Left ventricle myocardium superior (tissue), 1 donor: ENCODE measurements at places on chromosomes 3 and 15.
A peak's percentile ranks its signal among the peaks of the same experiment; 100 is the strongest.

DNA sequence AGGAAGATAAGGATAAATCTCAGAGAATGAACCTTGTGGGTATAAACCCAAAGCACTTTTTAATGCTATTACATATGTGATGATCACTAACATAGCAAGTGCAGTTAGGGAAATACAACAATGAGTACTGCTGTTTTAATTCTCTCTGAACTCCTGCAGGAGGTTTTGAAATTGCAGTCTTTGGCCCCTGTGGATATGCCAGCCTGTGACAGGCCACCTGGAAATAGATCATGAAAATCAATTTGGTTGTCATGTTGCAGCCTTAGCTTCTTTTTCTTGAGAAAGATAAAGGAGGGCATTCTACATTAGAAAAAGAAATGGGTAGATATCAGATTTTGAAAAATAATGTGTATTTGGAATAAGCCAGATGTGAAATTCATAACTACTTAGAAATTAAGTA lies 103.6 kb downstream of the RSRC1 start:
- DNase-seq: no peak

DNA sequence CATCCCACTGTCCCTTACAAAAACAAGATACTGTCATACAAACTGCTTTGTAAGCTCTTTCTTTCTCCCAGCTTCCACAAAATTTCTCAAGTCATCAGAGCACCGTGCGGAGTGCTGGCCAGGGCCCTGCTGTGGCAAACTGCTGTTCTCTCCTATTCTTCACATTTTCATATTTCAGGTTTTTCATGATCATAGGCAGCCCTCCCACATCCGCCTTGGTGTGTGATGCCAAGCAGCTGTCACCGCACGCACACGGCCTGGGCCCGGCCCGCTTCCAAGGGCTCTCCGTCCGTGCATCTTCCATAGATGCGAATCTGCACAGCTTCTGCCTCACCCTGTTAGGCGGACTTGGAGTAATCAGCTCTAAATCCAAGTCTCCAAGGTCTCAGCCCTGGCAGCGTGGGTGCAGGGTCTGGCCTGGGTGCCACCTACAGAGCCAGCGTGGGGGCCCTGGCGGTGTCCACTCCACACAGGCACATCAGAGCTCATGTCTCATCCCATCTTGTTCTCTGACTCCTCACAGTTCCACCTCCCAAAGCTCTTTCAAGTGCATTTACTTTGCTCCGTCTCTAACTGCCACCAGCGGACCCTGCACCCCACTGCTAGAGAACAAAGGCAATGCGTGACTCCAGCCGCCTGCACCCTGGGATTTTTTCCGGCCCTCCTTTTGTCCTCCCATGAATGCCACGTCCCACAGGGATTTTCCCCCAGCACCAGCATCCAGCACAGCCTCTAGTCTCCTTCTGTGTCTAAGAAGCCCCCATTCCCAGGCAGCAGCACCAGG lies 27.2 kb downstream of the CYFIP1 start:
- DNase-seq: peak; percentile 46

DNA sequence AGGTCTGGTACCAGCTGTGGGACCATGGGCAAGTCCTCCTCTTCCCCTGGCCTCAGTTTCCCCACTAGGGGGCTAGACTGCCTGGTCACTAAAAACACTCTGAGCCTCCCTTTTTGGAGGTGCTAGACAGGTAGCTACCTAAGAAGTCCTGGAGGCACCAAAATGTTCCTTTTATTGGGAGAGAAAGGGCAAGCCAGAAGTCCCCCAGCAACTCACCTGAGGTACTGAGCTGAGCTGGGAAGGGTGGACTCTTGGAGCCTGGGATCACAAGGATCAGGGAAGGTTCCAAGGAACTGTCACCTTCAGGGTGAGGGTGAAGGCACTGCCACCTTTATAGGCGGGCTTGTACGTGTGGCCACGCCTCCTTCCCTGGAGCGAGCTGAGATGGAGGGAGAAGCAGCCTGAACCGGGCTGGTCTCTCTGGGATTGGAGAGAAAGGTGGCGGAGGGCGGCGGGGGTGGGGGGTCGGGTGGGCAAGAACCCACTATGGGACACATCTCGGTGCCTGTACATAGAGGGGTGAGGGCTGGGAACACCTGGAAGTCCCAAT lies at the start of gene CYP1A1:
TSS of gene CYP1A1 (minus strand) at position 304 of the 550 bp plus-strand sequence. CDS start 2,431 bp downstream, outside the sequence.
- DNase-seq: peak; percentile 55

- DNase-seq: no peak
These were observed 33.4 kb downstream of the PDZRN3 start for GRCh38 chr3:73591286-73591800.

DNA sequence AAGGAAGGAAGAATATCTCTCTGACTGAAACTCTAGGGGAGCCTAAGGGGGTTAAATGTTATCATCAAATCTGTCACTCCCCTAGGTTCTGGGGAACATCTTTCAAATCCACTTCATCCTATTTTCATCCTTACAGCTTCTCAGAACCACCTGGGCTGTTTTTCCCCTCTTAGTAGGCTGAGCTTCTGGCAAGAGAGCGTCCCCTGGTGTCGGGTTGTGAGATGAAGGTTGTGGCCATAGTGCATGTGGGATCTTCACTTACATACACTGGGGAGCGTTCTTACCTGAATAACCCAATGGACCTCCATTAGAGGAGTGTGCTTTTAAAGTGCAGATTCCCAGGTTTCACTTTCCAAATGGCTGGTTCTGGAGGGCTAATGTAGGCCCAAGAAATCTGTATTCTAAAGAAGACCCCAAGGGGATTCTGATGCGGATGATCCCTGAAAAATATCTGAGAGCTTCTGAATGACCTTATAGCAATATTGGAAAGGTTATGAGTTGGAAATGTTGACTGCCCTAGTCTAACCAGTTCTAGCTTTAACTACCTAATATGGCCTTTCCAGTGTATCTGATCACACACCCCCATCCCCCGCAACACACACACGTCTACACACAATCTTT lies 663.7 kb downstream of the AGBL1 start:
- peak; percentile 31 for DNase-seq

GRCh38 chr3:7789324-7789723 lies 712.3 kb upstream of the LMCD1 start:
- no peak for DNase-seq

- no peak for DNase-seq
These were observed 313.7 kb downstream of the RYR3 start for GRCh38 chr15:33624439-33624838.

DNA sequence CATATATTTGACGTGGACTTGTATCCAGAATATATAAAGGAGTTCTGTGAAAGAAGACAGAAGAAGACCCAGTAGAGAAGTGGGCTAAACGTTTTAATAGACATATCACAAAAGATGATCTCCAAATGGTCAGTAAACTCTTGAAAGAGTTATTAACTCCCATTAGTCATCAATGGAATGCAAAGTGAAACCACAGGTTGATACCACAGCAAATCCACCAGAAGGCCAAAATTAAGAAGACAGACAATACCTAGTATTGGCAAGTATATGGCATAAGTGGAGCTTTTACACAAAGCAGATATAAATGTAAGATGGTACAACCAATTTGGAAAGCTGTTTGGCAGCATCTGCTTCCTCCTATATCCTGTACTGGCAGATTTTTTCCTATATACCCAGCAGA lies 6.0 kb downstream of the SPATA16 start:
- DNase-seq: no peak

GRCh38 chr3:49015765-49016164 lies 2.6 kb downstream of the DALRD3 start:
- DNase-seq: no peak

GRCh38 chr3:197798863-197799262 lies 7.8 kb downstream of the LRCH3 start:
- no peak for DNase-seq

- DNase-seq: no peak
These were observed 7.9 kb downstream of the CCR4 start for GRCh38 chr3:32959371-32959770.
